ENCODE measurements at places on chromosomes 7 and 10. TPM values are rescaled to one million over a fixed set of nuclear protein-coding genes. Genes with fewer than 3 reads are reported as not detected.

Gene CLIP2
- total RNA-seq, result 29.1 TPM

GRCh38 chr7:157507987-157508386, 171.2 kb downstream of the DNAJB6 start:
- no peak for DNase-seq
- H3K36me3 ChIP-seq, result no peaks in the 10 kb centered on the region
- no peaks in the 10 kb centered on the region for H3K4me1 ChIP-seq
- H3K27me3 ChIP-seq, result peaks cover 11% of the 10 kb centered on the region
- no peak overlapping the region for H3K27ac ChIP-seq
- H3K4me3 ChIP-seq, result no peak overlapping the region

DNA sequence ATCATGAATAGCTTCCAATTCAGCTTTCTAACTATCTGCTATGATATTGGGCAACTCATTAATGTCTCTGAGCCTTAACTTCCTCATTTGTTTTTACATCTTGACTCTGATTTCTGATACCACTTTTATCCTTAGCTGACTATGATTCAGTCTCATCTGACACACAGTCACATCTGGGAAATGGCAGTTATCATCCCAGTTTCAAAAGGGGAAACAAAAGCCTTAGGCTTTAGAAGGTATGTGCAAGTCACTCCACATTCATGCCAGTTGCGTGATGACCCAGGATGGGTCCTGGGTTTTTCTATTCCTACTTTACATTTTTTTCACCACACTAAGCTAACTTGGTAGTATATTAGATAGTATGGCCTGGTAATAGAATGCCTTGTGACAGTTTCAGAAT, 12.7 kb downstream of the SCIN start:
- no peak overlapping the region for H3K4me3 ChIP-seq
- H3K4me1 ChIP-seq, result no peaks in the 10 kb centered on the region
- H3K27me3 ChIP-seq, result 0 out of 2 replicates have a peak, but pooled peaks cover 3% of the 10 kb centered on the region
- no peak for DNase-seq
- no peak overlapping the region for H3K27ac ChIP-seq

- DNase-seq, result no peak
- H3K36me3 ChIP-seq, result peaks cover 94% of the 10 kb centered on the region
- no peaks in the 10 kb centered on the region for H3K27me3 ChIP-seq
- H3K27ac ChIP-seq, result no peak overlapping the region
Measured at GRCh38 chr7:149202831-149203231, 7.5 kb downstream of the ZNF282 start.

- H3K36me3 ChIP-seq, result no peaks in the 10 kb centered on the region
- H3K27me3 ChIP-seq, result no peaks in the 10 kb centered on the region
- no peak overlapping the region for H3K27ac ChIP-seq
- DNase-seq, result no peak
- 0 out of 2 replicates have a peak, but pooled peaks cover 2% of the 10 kb centered on the region for H3K4me1 ChIP-seq
Measured at GRCh38 chr10:101273330-101273729, 44.1 kb upstream of the LBX1 start.

Measured in SJCRH30 (cell line).